ENCODE measurements at places on chromosomes 3 and 15.

- DNase-seq = no peak
Observed at GRCh38 chr3:119690043-119690656, 12.7 kb upstream of the CFAP91 start.

- DNase-seq = no peak
Observed at GRCh38 chr15:36479200-36479896, 100.1 kb upstream of the CDIN1 start.

DNA sequence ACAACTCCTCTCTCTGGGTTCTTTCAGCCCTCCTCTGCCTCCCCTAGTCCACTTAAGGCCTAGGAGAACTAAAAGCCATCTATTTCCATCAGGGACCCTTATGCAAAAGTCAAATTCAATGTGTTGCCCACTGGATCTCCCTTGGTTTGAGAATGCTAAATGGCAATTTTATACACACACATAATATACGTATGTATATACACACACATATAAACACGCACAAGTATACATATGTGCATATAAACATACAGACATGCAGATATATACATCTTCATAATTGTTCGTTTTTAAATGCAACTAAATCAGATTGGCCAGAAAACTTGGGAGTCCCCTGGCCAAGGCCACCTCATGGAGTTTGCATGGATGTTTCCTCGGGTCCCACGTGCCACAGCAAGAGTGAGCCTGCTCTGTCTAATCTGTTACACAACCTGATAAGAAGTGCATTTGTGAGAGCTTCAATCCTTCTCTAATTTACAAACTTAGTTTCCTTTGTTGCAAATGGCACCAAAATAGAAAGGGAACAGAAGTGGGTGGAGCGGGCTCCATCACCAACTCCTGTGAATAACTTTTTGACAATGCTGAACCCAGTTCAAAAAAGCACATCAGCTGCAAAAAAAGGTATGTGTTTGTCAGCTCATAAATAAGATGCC, 84.2 kb downstream of the FOXP1 start:
- no peak for DNase-seq

DNA sequence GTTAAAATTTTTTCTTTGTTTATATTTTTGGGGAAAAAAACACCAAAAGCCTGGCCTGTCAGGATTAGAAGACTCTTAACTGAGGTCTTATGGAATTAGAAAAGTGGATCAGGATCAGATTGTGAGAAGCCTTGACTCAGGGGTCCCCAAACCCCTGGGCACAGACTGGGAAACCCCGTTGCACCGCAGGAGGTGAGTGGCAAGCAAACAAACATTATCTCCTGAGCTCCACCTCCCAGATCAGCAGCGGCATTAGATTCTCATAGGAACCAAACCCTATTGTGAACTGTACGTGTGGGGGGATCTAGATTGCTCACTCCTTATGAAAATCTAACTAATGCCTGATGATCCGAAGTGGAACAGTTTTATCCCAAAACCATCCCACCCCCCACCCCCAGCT, 117.2 kb downstream of the TCF12 start:
- no peak for DNase-seq
